T-helper 2 cell (primary cell): ENCODE measurements at places on chromosomes 16 and 17.

GRCh38 chr16:67170168-67170948, at the start of gene NOL3:
NOL3 (plus strand) TSS chr16:67170538.
- peak; percentile 71 for DNase-seq

DNA sequence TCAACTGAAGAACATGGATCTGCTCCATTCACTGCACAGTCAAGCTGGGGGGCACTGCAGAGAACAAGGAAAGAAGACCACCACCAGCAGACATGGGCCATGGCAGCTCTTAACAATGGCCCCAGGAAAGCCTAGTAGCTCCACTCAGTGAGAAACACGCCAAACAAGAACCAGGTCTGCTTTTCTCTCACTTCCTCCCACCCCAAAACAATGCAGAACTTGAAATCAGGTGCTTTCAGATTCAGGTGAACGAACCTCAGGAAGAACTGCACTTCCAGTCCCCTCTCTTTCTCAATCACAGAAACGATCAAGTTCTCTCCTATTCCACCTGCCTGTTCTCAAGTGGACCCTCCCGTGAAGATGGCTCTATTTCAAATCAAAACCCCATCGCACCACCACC, 155.6 kb downstream of the GRIN2A start:
- DNase-seq = no peak

DNA sequence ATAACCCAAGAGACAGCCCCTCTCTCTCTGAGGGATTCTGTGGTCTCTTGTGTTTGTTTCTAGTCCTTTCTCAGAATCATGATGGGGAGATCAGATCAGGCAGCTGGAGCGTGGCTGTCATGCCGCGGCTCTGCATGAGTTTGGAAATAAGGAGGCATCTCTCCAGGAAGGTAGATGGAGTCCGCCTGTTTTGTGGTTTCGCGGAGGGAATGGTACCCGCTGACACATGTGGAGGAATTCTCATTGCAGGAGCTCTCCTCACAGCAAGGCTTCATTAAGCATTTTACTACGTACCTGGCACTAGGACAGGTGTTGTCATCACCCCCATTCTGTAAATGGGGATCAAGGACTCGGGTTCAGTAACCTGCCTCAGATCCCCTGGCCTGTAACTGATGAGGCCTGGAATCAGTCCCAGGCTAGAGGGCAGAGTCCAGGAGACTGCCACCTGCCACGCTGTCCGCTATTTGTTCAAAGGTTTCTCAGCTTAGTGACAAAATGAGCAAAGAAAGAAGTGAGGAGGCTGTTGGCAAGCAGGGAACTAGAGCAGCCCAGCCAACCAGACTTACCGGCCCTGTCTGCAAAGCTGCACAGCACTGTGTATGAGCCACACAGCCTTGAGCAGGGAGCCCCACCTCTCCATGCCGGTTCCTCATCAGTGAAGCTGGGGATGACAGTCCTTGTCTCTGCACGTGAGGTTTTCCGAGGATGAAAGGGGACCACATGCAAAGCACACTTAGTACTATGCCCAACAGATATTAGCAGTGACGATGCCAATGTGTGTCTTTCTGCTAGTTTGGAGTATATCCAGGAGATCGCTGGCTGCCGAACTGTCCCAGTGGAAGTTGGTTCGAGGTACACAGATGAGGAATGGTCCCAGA, 11.0 kb downstream of the KDM8 start:
- no peak for DNase-seq

GRCh38 chr16:8474587-8474986, 115.7 kb downstream of the TMEM114 start:
- no peak for DNase-seq

DNA sequence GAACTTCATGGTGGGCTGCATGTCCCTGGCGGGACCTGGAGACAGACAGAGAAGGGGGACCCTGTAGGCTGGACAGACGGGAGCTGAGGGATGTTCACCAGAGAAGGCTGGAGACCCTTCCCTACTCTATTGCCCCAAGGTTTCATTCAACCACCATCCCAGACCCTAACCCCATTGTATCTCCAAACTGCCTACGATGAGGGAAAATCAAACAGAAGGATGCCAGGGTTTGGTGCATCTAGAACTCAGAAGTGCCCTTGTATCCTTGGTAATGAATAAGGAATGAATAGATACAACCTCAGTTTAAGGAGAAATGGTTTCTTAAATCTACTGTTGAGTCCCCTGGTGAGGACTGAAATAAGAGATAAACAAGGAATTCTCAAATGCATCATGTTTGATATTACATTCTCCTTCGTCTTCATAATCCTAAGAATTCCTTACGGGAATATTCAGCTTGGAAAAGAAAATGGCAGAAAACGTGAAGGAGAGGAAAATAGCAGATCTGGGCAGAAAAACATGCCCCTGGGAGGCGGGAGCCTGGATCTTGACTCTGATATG, 16.4 kb downstream of the TNS4 start:
- DNase-seq = no peak

DNA sequence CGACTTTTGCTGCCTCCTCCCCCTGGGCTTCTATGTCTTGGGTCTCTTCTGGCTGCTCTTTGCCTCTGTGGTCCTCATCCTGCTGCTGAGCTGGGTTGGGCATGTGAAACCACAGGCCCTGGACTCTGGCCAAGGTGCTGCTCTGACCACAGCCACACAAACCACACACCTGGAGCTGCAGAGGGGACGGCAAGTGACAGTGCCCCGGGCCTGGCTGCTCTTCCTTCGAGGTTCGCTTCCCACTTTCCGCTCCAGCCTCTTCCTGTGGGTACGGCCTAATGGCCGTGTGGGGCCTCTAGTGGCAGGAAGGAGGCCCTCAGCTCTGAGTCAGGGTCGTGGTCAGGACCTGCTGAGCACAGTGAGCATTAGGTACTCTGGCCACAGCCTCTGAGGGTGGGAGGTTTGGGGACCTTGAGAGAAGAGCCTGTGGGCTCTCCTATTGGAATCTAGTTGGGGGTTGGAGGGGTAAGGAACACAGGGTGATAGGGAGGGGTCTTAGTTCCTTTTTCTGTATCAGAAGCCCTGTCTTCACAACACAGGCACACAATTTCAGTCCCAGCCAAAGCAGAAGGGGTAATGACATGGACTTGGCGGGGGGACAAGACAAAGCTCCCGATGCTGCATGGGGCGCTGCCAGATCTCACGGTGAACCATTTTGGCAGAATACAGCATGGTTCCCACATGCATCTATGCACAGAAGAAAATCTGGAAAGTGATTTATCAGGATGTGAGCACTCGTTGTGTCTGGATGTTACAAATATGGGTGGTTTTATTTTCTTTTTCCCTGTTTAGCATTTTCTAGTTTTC, 2.3 kb downstream of the GP1BA start:
- DNase-seq = peak; percentile 20

DNA sequence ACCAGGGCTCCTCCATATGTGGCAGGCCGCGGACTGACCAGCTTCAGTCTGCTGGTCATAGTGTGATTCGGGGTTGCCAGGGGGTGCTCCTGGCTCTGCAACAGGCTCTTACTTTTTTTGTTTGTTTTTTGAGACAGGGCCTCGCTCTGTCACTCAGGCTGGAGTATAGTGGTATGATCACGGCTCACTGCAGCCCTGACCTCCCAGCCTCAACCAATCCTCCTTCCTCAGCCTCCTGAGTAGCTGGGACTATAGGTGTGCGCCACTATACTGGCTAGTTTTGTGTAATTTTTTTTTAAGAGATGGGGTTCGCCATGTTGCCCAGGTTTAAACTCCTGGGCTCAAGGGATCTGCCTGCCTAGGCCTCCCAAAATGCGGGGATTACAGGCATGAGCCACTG, 11.8 kb upstream of the KCNH6 start:
- DNase-seq = no peak

DNA sequence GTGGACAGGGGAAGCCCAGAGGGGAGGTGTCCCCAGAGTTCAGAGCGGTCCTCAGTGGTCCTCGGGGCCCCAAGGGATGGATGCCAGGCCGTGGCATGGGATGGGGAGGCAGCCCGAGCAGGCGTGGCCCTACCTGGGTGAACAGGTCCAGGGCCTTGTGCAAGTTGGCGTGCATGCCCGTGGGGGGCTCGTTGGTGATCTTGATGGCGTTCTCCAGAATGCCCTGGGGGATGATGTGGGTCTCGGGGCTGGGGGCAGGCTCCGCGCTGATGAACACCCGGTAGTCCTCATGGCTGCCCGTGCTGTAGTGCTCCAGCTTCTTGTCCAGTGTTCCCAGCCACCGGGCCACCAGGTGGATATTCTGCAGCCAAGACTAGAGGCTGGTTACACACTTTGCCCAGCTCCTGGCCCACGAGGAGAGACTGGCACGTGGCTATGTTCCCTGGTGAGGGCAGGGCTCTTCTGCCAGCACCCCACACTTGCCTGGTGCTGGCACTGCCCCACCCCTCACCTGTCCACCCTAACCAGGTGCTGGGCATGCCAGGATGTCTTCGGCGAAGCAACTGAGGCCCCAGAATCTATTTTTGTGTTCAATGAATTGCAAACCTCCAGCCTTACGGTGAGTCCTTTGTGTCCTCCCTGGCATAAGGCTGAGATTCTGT, 59.2 kb downstream of the PGS1 start:
- DNase-seq = no peak

GRCh38 chr17:82216301-82217119, 3.9 kb upstream of the CCDC57 start:
- no peak for DNase-seq
